ENCODE measurements at places on chromosomes 2 and 18. TPM values are rescaled to one million over a fixed set of nuclear protein-coding genes. Genes with fewer than 3 reads are reported as not detected.

The SCYGR4 gene
- not detected for total RNA-seq

The SERPINB2 gene
- not detected for total RNA-seq

The GPR45 gene
- not detected for total RNA-seq

The MOB1A gene
- total RNA-seq = 135 TPM

The CFAP65 gene
- total RNA-seq = not detected

The GLI2 gene
- total RNA-seq = not detected

The DPP4 gene
- 37.6 TPM for total RNA-seq

The SMARCAL1 gene
- total RNA-seq = 30.9 TPM

The GAREM2 gene
- 1.9 TPM for total RNA-seq

The EMX1 gene
- 0.50 TPM for total RNA-seq

The BOK gene
- 0.10 TPM for total RNA-seq

The TP53I3 gene
- total RNA-seq = 4.0 TPM

The SLC9A4 gene
- not detected for total RNA-seq

The DCDC2C gene
- total RNA-seq = not detected

The UCN gene
- 4.9 TPM for total RNA-seq

The TNFRSF11A gene
- 5.4 TPM for total RNA-seq

The DNAJC5G gene
- not detected for total RNA-seq

The ITGA6 gene
- 8.6 TPM for total RNA-seq

The LIMS4 gene
- total RNA-seq = 0.17 TPM

The TLX2 gene
- 2.4 TPM for total RNA-seq

The SERPINB12 gene
- total RNA-seq = not detected

The SNTG2 gene
- total RNA-seq = 3.8 TPM

The CGREF1 gene
- 2.4 TPM for total RNA-seq

The LHCGR gene
- not detected for total RNA-seq

The RNF149 gene
- total RNA-seq = 50.8 TPM

The RFTN2 gene
- not detected for total RNA-seq

The SLC19A3 gene
- not detected for total RNA-seq

The KLHL30 gene
- total RNA-seq = not detected

The SP5 gene
- total RNA-seq = 1.4 TPM

The CXCR1 gene
- total RNA-seq = not detected

The CHRND gene
- not detected for total RNA-seq

The MARCO gene
- not detected for total RNA-seq

The CFC1 gene
- not detected for total RNA-seq

The ANKMY1 gene
- total RNA-seq = 44.9 TPM

The DQX1 gene
- total RNA-seq = 1.9 TPM

The IGFBP5 gene
- not detected for total RNA-seq

The SULT1C4 gene
- total RNA-seq = not detected

The PPP1R1C gene
- not detected for total RNA-seq

The IL1R1 gene
- total RNA-seq = 14.5 TPM

All from activated T-cell treated with anti-CD3 and anti-CD28 coated beads, Interleukin-2, amount 50 U/mL, for 72 hours (primary cell).